DMS153 (cell line): ENCODE measurements at places on chromosomes 16 and 17.

DNA sequence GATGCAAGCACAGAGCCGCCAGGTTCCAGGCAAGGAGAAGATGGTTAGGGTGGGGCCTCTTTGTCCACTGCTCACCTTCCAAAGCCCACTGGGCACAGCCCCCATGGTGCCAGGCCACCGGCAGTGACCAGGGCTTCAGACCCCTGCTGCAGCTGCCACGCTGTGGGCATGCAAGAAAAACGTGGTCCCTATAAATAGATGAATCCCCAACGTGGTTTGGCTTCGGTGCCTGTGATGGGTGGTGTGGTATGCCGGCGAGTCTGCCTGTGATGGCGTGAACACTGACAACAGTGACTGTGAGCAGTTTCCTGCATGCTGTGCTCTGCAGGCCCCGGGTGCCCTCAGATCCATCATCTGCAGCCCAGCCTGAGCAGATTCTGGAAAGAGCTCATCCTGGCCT lies 36.6 kb downstream of the RAB11FIP4 start:
- no peak for DNase-seq

GRCh38 chr16:1743376-1744337 lies 27.7 kb downstream of the NME3 start:
- DNase-seq: no peak

GRCh38 chr17:43669971-43670644 lies 8.4 kb upstream of the MEOX1 start:
- peak; percentile 30 for DNase-seq

GRCh38 chr16:2337431-2338296 lies 2.9 kb downstream of the ABCA3 start:
- peak; percentile 33 for DNase-seq

- DNase-seq: no peak
Observed at GRCh38 chr16:57112403-57113041, 20.1 kb downstream of the CPNE2 start.

DNA sequence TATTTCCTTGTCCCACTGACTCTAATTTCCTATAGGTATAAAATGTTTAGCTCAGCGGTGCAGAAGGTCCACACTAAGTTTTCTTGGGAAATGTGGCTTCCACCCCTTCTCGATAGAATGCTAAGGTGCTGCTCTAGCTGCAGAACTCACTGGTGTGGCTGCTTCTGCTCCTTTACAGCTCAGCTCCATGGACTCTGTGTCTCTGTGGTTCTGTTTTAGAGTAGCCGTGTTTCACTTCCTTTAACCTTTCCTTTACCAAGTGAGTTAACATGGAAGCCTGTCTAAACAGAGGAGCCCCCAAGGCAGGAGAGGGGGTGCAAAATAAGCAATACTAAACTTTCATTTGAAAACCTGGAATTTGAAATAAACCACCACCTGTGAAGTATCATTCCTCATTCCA lies 65.3 kb downstream of the SPECC1 start:
- no peak for DNase-seq

DNA sequence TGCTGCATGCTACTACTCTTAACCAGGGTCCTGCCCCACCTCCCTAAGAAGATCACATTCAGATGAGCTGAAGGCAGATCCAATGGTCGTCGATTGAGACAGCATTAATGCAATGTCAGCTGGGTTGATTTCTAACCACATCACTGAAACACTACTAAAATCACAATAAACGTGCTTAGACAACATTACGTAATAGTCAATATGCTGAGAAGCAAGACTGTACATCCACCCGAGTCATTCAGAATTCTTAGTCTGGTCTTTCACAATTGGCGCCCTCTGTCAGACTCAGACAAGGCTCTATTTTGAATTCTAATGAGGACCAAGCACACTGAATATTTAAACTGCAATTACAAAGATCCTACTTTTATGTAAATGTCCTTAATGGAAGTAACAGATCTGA lies 205.2 kb downstream of the STX8 start:
- no peak for DNase-seq

DNA sequence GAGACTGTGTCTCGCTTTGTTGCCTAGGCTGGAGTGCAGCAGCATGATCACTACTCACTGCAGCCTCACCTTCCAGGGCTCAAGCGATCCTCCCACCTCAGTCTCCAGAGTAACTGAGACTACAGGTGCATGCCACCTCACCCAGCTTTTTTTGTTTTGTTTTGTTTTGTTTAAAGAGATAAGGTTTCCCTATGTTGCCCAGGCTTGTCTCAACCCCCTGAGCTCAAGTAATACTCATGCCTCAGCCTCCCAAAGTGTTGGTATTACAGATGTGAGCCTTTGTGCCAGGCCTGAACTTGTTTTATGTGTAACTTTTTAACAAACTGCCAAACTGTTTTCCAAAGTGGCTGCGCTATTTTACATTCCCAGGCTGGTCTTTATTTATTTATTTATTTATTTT lies 41.8 kb upstream of the NUDT7 start:
- DNase-seq: no peak
